ENCODE measurements at places on chromosomes 12 and 14.
A peak's percentile ranks its signal among the peaks of the same experiment; 100 is the strongest.

DNA sequence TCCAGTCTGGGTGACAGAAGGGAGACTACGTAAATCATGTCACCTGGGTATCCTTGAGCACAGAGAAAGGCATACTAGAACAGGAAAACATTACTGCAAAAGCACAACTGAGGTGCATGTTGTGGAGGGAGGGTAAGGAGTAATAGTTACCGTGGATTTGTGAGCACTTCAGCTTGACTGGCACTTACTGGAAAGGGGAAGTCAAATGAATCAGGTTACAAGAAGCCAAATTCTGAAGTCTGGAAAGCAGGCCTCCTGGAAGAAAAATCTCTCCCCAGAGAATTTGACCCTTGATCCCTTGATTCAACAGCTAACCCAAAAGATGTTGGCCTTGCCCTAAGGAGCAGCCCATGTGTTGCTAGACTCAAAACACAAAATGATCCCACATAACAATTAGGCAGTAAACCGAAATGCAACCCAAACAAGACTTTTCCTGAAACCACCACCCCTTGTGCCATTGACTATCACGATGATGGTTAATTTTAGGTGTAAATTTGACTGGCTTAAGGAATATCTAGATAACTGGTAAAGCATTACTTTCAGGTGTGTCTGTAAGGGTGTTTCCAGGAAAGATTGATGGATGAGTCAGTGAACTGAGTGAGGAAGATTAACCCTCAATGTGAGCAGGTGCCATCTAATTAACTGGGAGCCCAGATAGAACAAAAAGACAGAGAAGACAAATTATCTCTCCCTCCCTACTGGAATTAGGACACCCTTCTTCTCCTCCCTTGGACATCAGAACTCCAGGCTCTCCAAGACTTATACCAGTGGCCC, 108.8 kb downstream of the SLC25A21 start:
- DNase-seq = no peak

DNA sequence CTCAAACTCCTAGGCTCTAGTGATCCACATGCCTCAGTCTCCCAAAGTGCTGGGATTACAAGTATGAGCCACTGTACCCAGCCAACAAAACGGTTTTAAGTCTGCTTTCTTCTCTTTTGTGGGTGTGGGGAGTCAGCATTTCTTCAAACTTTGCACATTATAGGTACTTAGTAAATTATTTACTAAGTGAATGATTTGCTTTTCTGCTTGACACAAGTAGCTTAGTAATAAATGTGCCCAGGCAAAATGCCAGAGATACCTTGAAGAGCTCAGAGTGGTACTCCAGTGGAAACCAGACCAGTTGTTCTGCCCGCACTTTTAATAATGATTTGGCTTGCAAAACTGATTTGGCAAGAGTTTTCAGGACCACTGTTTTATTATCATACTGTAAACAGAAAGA, 15.0 kb downstream of the DEPDC4 start:
- DNase-seq = no peak

GRCh38 chr12:34406996-34407300, 384.7 kb downstream of the ALG10 start:
- DNase-seq = no peak

- no peak for DNase-seq
Observed at GRCh38 chr12:9002335-9002734, 13.0 kb downstream of the KLRG1 start.

GRCh38 chr12:6266541-6266966, 43.9 kb upstream of the PLEKHG6 start:
- no peak for DNase-seq

- DNase-seq = no peak
Observed at GRCh38 chr12:67496581-67496980, 152.0 kb upstream of the DYRK2 start.

DNA sequence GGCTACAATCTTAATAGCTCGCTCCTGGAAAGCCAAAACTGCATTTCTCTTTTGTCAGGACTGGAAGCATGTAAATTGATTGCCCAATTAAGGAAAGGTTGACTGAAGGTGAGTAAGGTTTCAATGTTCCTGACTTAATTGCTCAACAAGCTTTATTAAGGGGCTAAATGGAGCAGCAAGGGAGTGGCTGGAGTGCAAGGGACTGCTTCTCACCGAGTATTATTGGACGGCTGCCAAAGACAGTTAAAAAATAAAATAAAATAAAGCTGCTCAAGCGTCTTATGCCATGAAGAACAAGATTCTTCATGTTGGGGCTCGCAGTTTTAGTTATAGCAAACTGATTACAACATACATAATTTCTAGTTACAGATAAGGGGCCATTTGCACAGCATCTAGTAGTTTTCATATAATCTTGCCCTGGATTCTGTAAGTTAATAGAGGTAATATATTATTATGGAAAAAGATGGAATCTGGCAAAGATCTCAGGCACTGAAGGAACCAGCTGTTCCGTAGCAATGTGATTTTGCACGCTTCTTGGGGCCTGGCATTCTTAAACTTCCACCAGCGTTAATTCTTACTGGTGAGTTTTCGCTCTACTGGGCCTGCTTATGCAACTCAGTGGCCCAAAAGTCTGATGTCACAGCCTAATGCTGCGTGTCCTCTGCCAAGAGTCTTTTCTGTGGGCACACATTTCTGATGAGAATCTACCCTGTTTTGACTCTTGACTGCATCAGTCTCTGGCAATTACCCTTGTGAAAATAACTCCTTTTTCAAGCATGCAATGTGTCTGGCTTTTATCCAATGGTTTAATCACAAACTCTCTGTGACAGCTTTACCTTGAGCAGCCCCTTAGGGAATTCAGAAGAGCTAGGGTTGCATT, 108.5 kb downstream of the SLC38A1 start:
- DNase-seq = no peak

DNA sequence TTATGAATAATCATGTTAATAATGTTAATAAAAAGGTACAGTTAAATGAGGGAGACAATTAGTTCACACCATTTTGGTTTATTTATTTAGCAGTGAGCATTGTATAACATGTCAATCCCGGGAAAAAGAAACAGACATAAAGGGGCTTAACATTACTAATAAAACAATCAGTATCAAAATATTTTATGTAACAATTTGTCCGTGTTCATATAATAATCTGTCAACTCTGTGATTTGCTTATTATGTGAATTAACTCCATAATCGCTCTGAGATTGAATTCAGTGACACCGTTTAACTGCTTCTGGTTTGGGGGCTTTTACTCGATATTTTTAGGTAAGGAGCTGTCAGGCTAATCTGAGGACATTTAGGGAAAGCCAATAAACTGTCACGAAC, 95.8 kb upstream of the HMGA2 start:
- no peak for DNase-seq

DNA sequence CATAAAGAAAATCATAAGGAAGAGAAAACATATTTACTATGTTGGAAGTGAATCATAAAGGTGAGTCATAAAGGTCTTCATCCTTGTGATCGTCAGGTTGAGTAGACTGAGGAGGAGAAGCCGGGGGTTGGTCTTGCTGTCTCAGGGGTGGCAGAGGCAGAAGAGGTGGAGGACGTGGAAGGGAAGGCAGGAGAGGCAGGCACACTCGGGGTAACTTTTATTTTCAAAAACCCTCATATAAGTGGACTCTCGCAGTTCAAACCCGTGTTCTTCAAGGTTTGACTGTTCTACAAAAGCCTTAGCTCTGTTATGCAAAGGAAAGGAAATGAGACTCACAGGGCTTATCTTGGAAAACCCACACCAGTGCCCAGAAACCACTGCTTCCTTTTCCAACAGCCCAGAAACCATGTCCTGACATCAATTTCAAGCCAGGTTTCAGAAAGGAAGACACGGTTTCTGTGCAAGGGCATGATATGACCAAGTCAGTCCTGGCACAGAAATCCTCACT, 14.0 kb downstream of the SMCO2 start:
- DNase-seq = peak; percentile 36

GRCh38 chr12:88518863-88519403, 61.3 kb downstream of the KITLG start:
- no peak for DNase-seq

DNA sequence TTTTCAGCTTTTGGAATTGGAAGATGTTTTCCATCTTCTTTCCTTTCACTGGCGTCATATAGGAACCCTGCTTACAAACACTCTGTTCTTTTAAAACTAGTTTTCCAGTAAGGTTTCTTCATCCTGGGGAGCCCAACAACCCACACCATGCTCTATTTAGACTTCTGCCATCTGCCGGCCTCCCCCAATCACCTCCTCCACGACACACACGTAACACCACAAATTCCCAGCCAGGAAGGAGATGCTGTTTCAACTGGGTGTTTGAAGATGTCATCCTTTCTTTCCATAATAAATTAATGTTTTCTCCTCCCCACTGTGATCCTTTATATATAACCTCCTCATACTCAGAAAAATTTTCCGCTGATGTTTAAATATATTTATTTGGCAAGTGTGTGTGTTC, 231.4 kb upstream of the DDHD1 start:
- no peak for DNase-seq

DNA sequence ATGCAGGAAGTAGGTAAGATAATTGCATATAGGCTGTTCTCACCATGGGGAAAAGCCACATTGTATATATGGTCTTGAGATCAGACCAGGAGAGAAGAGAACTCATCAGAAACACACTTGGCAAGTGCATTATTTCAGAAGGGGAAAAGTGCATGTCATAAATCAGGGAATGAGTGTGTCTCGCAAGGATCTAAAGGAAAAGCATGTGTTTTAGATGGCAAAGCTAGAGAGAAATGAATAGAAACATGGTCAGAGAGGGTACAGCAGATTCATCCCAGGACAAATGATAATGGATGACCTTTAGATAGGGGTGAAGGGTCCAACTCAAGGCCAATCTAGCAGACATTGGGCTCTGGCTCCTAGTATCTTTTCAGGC, 230.2 kb upstream of the NAV3 start:
- DNase-seq = no peak

- no peak for DNase-seq
Observed at GRCh38 chr12:130707571-130707891, 8.6 kb downstream of the RIMBP2 start.

GRCh38 chr14:61889914-61890351, 127.7 kb downstream of the SNAPC1 start:
- DNase-seq = peak; percentile 34

DNA sequence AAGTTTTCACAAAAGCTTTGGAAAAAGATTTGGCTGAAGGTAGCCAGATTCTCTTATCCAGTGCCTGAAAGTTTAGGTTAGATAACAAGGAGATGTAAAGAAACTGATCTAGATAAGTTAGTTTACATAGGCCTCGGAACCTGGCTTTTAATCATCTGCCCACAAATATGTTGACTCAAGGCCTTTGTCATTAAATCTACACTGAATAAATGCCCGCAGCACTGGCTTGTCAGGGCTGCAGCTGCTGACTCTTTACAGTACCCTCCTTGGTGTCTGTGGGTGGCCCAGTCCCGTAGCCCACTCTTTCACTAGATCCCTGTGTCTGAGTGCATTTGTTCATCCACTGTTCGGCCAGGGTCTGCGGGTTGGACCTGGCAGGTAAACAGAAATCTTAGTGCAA, 58.0 kb downstream of the TMEM116 start:
- no peak for DNase-seq

DNA sequence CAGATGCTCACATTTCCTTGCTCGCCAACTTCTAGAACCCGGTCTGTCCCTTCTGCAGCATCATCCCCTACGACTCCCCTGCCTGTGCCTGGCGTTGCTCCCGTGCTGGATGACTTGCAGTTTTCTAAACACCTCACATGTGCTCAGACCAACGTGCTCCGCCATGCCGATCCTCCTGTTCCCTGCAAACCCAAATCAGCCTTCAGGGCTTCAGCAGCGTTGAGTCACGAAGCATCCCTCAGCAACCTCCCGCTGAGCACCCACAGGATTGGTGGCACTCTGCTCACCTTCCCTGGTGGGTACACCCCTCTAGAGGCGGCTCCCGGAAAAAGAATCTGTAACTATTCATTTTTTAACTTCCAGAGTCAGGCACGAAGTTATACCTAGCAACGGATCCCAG, 2.8 kb upstream of the PIWIL1 start:
- no peak for DNase-seq

- DNase-seq = no peak
Observed at GRCh38 chr14:105517096-105517495, 9.3 kb upstream of the TMEM121 start.

DNA sequence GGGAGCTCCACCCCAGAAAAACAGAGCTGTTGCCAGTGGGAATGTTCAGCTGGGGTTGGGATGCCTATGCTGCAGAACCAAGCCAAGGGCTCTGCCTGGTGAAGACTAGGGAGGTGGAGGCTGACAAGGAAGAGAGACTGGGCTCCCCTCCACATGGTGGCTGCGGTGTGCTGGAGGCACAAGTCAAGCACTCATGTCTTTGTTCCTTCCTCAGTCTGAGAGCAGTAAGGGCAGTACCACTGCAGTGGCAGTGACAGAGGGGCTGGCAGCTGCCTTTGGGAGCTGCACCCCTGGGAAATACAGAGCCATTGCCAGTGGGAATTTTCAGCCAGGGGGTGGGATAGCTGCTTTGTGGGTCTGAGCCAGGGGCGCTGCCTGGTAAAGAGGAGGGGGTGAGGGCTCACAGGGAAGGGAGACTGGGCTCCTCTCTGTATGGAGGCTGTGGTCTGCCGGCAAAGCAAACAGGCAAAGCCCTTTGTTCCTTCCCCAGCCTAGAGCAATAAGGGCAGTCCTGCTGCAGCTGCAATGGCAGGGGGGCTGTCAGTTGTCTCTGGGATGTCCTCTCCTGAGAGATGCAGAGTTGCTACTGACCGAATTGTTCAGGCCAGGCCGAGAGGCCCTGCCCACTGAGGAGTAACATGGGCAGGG, 255.9 kb downstream of the RAD51B start:
- DNase-seq = no peak

- DNase-seq = no peak
Observed at GRCh38 chr12:124302807-124303578, 8.1 kb downstream of the RFLNA start.

DNA sequence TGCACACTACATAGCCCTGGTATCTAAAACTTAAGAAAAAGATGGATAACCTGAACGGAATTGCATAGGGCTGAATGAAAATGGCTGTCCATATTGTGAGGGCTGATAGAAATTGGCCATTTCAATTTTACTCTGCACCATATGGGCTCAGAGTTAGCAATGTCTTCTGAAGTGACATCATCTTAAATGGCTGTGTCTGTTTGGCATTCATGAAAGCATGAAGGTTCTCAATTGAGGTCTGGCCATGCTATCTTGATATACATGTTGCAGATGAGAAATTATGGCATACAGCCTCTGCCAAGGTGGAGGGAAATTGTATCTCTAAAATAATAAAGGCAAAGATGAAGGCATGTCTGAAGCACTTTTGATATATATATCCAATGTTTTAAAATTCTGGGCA, 226.0 kb upstream of the PDE3A start:
- no peak for DNase-seq

- DNase-seq = no peak
Observed at GRCh38 chr12:91383099-91383498, 200.5 kb upstream of the DCN start.

- DNase-seq = no peak
Observed at GRCh38 chr12:115611477-115611876, 666.0 kb downstream of the MED13L start.

- DNase-seq = no peak
Observed at GRCh38 chr14:74509587-74510222, 16.1 kb downstream of the ISCA2 start.

Measured in activated T-cell treated with anti-CD3 and anti-CD28 coated beads, Interleukin-2, amount 50 U/mL, for 72 hours (primary cell).